Colonic mucosa (tissue), 4 donors: ENCODE measurements at places on chromosomes 3 and 15.
A peak's percentile ranks its signal among the peaks of the same experiment; 100 is the strongest.

DNA sequence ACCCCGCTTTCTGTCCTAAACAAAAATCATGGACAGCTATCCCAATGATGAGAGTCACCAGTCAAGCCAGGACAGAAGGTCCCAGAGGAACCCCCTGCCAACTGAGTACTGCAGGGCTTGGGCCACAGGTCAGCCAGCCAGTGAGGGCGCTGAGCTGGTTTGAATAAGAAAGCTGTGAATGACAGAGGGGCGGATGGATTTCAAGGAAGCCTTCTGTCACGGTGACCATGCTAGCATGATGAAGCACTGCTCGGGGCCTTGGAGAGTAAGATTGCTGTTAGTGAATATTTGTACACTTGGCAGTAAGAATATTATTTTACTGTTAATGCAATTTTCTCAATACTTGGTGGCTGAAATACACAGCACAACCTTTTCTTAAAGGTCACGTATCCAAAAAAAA lies 734.0 kb upstream of the NR2F2 start:
- no peak for DNase-seq

DNA sequence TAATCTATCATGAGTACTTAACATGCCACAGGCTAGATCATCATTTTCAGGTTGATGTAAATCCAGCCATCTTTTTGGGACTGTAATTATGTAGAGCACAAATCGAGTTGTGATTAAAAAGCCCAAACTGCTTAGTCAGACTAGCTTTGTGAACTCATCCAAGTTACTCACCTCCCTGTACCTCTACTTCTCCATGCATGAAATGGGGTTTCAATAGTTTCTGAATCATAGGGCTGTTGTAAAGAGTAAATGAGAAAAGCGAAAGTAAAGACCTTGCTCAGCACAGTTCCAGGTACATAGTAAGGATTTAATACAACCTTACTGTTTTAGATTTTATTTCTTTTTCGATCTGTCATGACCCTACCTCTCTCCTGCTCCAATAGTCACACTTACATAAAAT lies 85.6 kb upstream of the GAP43 start:
- DNase-seq: no peak

- no peak for DNase-seq
Observed at GRCh38 chr3:109982201-109982600, 644.9 kb upstream of the DPPA4 start.

DNA sequence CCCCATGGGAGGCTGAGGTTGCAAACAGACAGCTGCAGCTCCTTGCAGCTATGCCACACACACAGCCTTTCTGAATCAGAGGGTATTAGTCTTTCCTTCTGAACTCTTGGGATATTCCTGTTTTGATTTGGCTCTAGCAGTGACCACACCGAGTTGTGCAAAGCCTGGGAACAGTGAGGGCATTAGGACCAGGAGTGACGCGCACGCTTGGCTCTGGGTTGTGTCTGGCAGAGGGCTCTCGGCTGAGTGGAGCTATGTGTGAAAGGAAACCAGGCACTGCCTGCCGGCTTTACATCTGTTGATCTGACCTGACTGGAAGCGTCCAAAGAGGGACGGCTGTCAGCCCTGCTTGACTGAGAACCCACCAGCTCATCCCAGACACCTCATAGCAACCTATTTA lies at the start of gene GALNT15:
TSS of gene GALNT15 (plus strand) at position 292 of the 400 bp plus-strand sequence. CDS start 472 bp downstream, outside the sequence.
- peak; percentile 65 for DNase-seq

DNA sequence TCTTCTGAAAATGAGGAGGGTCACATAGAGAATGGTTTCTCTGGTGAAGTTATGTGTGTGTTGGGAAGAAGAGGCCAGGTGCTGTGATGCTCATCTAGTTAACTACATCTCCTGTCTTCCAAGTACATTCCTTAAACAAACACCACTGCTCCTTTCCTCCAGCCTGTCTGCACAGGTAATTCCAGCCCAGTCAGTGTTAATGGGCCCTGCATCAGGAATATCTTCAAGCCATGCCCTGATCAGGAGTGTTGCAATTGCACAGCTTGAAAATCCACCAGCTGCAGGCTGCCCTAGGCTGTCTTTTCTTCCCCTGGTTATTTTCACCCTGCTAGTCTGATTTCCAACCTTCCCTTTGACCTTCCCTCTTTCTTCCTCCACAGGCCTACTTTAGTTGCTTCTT lies 41.9 kb upstream of the LMOD3 start:
- DNase-seq: no peak

DNA sequence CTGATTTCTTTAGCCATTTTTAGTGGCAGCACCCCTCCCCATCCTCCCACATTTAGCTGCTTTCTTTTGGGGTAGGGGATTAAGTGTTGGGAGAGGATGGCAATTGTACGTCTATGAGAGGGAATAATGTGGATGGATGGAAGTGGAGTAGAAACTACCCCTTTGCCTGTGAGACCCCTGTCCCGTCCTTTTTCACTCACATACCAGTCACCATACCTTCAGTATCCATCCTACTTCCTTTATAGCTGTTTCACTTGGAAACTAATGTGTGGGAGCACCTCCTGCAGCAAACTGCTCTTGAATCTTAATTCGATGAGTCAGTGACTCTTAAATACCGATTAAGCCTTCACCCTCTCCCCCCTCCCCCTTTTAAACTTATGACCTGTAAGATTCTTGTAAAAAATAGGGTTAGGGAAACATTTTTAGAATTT lies 730 bp downstream of the SPRED1 start:
- DNase-seq: peak; percentile 32

DNA sequence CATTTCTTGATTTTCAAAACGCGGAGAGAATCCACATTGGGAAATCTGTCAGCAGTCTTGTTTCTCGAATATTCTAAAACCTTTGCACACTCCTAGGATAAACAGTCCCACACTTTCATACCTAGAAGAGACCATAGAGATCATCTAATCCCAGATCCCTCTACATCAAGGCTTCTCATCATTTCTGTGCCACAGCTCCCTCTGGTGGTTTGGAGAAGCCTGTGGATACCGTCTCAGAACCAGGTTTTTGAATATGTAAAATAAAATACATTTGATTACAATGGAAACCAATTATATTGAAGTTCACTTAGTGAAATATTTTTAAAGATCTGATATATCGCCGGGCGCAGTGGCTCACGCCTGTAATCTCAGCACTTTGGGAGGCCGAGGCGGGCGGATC lies 211.9 kb upstream of the GOLGA6L4 start:
- peak; percentile 26 for DNase-seq

DNA sequence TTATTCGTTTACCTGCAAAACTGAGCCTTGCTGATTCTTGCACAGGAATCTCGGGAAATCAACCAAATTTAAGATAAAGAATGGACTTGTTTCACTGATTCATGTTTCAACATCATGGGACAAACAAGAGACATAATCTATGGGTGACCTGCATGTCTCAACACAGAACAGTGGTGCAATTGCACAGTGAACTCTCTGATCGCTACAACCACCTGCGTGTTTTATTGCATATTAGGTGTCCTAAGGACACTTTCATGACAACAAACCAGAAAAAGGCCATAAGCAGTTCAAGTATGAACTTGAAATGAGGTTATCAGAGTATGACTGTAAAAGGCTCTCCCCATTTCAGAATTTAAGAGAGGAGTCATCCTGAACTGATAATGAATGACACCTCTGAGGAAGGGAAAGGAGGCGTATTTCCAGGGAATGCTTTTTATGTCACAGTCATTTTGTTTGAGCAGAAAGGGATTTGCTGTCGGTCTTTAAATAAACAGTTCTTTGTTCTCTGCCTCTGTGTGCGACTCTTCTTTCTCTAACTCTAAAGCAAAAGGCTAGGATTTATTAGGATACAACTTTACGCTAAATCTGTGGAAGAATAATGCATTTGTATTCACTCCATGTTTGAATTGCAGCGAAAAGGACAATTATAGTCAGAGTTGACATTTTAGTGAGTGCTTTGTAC lies 167.2 kb downstream of the RBMS3 start:
- no peak for DNase-seq

GRCh38 chr3:58998476-58999117 lies 51.2 kb downstream of the CFAP20DC start:
- no peak for DNase-seq

- DNase-seq: no peak
Observed at GRCh38 chr3:17089314-17089700, 204.6 kb downstream of the PLCL2 start.

DNA sequence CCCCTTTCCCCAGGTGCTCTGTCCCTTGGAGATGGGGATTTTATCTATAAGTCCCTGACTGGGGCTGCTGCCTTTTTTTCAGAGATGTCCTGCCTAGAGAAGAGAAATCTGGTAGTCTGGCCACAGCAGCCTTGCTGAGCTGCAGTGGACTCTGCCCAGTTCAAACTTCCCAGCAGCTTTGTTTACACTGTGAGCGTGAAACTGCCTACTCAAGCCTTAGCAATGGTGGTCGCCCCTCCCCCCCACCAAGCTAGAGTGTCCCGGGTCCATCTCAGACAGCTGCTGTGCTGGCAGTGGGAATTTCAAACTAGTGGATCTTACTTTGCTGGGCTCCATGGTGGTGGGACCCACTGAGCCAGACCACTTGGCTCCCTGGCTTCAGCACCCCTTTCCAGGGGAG lies 38.9 kb downstream of the TMEM266 start:
- no peak for DNase-seq

DNA sequence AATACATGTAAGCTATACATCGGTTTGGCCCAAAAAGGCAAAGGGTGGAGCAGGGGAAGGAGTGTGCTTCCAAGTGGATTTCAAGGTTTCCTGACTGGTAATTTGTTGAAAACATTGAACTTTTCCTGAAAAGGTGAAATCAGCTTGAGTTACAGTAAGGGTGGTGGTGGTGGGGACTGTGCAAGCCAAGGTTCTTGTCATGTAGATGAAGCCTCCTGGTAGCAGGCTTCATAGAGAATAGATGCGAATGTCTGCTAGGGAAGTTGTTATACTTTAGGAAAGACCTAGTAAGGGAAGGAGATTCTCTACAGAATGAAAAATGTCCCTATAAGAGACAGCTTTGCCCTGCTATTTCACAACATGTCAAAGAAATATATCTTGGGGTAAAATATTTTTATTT lies 528.2 kb upstream of the CBLB start:
- DNase-seq: no peak

DNA sequence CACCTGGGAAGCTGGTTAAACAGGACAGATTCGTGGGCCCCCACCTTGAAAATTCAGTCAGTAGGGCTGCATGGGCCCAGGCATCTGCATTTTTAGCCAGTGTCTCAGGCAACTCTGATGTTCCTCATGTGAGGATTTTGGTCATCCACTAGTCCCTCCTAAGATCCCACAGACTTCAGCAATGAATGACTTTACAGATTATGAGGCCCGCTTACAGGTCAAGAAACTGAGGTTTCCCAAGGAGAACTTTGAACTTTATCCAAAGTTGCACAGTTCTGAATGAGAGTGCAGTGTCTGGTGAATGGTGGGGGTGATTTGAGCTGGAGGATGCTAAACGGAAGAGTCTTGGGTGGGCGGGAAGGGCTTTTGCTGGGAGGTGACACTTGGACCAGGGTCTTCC lies 27.2 kb downstream of the SLC6A6 start:
- no peak for DNase-seq

DNA sequence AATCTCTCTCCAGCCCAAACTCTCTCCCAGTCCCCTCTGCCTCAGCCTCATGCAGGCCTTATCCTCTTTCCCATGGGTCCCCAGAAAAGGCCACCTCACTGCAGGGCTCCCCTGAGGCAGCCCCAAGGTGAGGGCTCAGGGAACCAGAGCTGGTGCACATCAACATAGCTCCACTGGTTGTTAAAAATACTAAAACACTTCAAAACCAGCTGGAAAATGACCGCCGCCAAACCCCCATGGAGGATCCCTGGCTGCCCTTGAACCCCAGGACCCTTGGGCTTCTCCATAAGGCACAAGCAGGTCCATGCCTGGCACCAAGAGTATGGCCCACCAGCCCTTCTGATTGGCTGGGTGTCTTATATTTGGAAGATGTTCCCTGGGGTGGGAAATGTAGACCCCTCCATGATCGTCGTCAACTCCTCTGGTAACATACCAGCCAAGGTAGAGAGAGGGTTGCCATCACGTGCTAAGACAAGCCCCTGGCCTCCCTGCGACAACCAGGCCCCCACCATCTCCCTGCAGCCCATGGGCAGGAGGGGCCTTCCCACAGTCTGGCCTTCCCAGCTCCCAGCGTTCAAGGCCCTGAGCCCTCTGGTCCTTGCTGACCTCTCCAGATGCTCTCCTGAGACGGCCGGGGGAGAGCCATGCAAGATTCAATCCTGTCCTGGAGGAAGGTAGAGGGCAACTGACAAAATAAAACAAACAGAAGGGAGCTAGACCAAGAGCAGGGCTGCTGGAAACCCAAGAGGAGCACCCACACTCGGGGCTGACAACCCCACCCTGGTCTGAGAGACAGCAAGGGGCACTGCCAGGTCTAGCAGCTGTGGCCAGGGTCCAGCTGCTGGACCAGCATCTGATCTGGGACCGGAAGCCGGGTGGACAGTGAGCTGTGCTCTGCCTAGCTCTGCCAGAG lies 132.1 kb upstream of the PRR20G start:
- DNase-seq: peak; percentile 7

DNA sequence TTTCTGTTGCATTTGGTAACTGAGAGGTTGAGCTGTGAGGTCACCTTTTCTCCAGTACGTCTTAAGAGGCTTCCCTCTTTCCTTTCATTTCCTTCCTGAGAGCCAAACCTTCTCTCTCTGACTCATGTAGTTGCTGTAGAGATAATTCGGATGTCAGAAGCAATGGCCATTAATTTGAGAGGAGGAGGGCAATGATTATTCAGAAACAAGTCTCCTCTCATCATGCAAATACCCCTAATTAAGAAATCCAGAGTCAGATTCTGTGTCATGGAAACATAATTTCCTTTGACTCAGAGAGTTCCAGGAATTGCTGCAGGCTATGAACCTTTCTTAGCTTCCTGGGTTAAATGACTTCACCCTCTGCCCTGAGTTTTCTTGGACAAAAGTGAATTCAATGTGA lies 59.0 kb upstream of the GSK3B start:
- no peak for DNase-seq

DNA sequence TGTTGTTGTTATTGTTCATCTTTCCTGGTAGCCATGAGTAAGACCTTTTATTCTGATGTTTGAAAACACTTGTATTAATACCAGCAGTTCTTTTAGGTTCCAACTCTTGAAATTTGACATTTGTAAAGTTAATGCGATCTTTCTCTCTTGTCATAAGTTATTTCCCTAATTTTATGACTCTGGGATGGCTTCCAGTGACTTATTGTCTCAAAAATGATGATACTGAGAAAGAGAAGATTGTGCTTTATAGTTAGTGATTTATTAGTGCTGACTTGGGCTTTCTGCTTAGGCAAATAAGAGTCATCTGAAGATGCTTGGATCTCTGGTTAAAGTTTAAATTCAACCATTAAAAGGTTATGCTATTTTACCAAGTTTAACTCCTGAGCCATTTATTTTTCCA lies 715.2 kb downstream of the GRM7 start:
- no peak for DNase-seq

- DNase-seq: no peak
Observed at GRCh38 chr3:107819656-107820055, 271.2 kb downstream of the CD47 start.

DNA sequence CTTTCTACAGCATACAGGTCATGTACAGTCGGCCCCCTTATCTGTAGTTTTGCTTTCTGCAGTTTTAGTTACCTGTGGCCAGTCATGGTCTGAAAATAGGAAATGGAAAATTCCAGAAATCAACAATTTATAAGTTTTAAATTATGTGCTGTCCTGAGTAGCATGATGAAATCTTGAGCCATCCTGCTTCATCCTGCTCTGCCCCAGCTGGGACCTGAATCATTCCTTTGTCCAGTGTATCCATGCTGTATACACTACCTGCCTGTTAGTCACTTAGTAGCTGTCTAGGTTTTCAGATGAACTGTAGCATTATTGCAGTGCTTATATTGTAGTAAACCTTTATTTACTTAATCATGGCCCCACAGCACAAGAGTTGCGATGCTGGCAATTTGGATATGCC lies 44.8 kb downstream of the AP4E1 start:
- DNase-seq: no peak
